Ecto neural progenitor cell (in vitro differentiated cells): ENCODE measurements at places on chromosomes 11 and 22.

GRCh38 chr11:45211732-45212131 lies 65.3 kb downstream of the PRDM11 start:
- DNase-seq = no peak

DNA sequence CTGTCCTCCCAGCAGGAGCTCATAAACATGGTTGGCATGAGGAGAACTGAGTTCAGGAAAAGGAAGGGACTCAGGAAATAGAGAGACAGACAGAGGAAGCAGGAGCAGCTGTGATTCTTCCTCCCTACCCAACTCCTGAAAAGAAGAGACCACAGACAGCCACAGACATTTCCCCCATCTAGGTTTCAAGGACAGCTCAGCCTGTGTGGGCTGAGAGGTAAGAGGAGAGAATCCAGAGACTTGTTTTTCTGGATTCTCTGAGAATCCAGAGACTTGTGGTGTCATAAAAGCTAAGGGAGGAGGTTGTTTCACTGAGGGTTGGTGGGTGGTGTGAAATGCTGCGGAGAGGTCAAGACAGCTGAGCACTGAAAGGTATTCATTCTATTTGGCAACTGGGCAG lies 19.0 kb upstream of the STK33 start:
- no peak for DNase-seq

DNA sequence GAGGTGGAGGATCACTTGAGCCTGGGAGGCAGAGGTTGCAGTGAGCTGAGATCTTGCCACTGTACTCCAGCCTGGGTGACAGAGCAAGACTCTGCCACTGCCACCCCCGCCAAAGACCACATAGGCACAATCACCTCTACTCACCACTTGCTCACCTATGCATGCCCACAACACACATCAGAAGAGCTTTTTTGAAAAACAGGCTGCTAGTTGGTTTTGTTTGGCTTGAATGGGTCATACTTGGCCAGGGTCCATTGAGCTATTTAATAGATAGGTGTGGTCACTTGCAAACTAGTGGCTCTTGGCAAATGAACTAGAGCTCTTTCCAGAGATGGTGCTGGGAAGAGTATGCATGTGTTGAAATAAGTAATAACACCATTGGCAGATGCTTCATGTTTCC lies 80.1 kb downstream of the EMSY start:
- no peak for DNase-seq

- no peak for DNase-seq
Observed at GRCh38 chr11:429391-429790, 12.4 kb downstream of the ANO9 start.

GRCh38 chr11:34654483-34655334 lies 33.8 kb downstream of the EHF start:
- no peak for DNase-seq

- DNase-seq = no peak
Observed at GRCh38 chr22:25900880-25901279, 158.9 kb downstream of the MYO18B start.

- DNase-seq = no peak
Observed at GRCh38 chr11:117570701-117571100, 226.3 kb downstream of the DSCAML1 start.

GRCh38 chr11:808427-809286 lies 1.1 kb upstream of the RPLP2 start:
- DNase-seq = no peak

DNA sequence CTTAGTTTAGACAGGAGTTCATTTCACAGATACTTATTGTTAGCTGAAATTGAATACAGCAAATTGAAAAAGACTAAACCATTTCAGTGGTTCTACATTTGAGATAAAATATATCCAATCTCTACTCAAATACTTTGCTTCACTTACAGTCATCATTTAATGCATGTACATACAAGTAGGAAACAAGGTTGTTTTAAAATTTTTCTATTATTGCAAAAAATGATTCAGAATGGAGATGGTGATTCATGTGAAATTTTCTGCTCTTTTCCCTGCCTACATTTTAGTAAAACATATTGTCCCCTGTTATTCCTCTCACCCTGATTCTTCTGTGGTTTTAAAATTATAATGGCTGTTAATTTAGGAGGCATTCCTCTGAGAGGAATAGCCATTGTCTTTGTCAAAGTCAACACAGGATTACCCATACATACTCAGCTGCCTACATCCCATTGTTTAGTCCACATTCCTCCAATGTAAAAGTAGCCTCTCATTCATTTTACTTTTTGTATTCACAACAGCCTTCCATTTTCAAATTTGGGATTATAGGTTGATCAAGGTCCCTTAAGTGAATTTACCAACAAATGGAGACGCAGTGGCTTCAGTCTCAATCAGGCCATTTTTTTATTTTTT lies 60.1 kb downstream of the TRPC6 start:
- no peak for DNase-seq

GRCh38 chr22:37752189-37753087 lies 55.3 kb upstream of the GCAT start:
- peak; percentile 72 for DNase-seq

- DNase-seq = no peak
Observed at GRCh38 chr11:42975180-42975529, 336.6 kb upstream of the API5 start.

DNA sequence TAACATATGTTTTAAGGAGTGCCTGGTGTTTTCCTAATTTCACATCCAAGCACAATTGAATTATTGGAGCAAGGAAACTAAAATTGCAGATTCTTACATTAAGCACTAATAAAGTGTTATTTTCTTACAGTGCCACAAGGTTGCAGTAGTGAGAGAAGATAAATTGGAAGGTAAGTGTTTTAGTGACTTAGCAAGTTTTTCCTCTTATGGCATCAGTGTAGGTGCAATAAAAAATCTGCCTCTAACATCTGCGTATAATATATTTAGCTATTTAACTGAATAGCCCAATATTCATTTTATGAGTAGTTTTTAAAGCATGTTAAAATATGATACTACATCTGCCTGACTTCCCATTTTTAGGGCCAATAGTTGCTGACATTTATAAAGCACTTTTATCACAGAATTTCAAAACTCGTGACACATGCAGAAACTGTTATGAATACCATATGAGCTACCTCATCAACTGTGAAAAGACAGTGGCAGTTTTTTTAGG lies 19.0 kb downstream of the POLD3 start:
- DNase-seq = no peak

GRCh38 chr11:128226106-128226716 lies 361.1 kb downstream of the ETS1 start:
- no peak for DNase-seq

DNA sequence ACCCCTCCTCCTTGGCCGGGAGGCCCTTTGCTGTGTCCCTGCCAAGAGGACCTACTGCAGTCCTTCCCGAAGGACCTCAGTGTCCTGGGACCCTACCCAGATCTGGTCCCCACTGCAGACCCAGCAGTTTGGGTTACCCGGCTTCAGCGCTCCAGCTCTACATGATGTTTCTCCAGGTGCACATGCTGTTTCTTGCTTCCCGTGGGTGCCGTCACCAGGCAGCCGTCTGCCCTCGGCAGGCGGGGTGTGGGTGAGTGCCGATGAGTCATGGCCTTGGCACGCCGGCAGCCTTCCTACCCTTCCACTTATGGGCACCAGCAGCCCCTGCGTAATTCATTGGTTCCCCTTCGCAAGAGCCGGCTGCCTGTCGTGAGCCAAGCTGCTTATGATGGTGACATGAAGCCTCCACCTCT lies 101.8 kb downstream of the BCR start:
- DNase-seq = peak; percentile 52

- DNase-seq = no peak
Observed at GRCh38 chr11:60378354-60378753, at the start of gene MS4A7. TSS of gene MS4A7 (plus strand) at chr11:60378532. CDS start at chr11:60383142, 4,610 bp downstream.

- no peak for DNase-seq
Observed at GRCh38 chr11:130636722-130637464, 188.4 kb downstream of the ADAMTS15 start.

DNA sequence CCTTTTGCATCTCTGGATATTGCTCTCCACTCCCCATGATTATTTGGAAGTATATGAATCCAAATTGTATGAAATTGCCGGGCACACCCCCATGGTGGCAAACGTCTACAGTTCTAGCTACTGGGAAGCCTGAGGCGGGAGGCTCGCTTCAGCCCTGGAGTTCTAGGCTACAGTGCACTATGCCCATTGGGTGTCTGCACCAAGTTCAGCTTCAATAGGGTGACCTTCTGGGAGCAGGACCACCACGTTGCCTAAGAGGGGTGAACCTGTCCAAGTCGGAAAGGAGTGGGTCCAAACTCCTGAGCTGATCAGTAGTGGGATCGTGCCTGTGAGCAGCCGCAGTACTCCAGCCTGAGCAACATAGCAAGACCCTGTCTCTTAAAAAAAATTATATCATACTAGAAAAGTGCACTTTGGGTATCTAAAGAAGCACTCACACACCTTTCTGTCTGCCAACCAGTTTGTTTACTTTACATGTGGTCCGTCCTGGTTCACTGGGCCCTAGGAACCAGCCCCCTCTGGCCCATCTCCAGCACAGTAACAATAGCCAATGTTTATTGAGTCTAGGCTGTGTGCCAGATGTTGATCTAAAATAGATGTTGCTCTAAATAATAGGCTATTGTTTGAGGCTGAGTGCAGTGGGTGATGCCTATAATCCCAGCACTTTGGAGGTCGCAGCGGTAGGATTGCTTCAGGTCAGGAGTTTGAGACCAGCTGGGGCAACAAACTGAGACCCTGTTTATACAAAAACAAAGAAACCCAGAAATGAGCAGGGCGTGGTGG lies 16.4 kb upstream of the KAT5 start:
- no peak for DNase-seq

- DNase-seq = no peak
Observed at GRCh38 chr11:60658409-60658808, 41.0 kb upstream of the MS4A8 start.

DNA sequence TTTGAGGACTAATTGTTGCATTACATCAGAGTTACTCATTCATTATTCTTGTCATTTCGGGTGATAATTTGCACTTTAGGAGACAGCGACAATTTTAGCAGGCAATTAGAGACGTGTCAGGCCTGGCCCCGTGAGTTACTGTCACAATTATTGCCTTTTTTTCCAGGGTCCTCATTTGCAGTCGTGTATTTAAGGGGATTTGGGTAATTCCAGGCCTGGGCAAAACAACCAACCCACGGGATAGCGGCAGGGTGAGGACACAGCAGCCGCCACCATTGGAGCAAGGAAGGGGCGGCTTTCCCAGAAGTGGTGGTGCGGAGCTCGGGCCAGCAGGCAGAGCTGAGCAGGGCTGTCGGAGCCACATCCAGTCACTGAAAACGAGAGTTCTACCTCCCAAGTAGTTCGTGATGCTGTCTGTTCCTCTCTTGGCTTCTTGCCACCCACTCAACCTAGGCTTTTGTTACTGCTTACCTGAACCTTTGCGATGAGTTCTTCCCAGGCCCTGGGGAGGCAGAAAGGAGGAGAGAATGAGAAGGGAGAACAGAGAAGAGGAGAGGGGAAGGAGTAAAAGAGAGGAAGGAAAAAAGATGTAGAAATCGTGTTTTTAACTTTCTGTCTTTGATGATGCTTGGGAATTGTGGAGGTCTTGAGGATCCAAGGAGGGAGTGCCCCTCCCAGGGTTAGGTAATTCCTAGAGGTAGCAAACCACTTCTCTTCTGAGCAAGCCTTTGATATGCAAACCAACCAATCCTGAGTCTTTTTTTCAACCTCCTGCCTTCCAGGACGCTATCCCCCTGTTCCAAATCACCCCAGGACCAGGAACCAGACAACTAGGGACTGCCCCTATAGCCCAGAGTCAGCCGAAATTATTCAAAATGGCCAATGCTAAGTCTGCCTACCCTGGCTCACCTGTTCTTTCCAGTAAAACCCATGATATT lies 236.1 kb downstream of the MIAT start:
- DNase-seq = peak; percentile 48

GRCh38 chr22:33116841-33117547 lies 58.8 kb upstream of the SYN3 start:
- DNase-seq = no peak

DNA sequence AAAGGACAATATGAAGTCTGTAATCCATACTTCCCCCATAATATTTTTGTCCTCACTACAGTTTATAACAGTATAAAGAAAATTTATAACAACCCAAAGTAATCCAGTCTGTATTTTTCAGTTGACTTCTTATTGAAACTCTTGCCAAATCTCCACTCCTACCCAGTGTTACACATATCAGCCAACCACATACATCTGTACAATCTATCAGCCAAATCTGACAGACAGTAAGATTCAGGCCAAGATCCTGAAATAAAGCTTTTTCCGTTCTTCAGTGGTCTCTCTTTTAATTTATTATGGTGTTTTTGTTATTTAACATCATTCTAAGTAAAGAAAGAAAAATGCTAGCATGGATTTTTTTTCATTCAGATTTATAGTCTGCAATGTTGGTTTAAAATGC lies 2370.9 kb upstream of the RAG2 start:
- no peak for DNase-seq

- no peak for DNase-seq
Observed at GRCh38 chr11:114511079-114511478, 48.6 kb downstream of the NXPE1 start.

DNA sequence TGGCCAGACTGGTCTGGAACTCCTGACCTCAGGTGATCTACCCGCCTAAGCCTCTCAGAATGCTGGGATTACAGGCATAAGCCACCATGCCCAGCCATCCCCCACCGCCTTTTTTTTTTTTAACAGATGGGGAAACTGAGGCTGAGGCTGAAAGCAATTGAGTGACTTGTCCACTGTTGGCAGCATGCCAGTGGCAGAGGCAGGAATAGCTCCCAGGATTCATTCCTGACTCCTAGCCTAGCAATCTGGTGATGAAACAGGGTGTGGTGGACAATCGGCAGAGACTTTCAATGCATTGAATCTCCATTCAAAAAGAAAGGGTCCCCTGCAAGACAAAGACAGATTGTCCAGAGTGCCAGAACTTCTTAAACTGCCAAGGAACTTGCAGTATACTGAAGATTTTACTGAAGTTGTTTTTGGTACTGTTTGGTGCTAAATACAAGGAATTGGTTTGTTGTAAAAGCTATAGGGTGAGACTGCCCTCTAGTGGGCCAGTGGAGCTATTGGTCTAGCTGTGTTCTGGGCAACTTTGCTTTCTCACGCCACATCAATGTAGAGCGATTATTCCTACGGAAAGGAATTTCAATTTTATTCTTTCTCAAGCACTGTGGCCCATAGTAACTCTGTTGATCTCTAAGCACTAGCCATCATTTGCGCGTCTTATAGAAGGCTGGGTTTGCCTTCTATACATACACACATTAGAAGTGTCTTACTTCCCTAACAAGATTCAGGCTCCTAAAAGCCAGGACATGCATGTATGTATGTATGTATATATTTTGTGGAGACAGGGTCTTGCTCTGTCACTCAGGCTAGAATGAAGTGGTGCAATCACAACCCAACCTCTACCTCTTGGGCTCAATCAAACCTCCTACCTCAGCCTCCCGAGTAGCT lies 21.0 kb downstream of the C22orf31 start:
- peak; percentile 70 for DNase-seq
